CD14-positive monocyte (primary cell): ENCODE measurements at places on chromosomes 13 and 19.
A peak's percentile ranks its signal among the peaks of the same experiment; 100 is the strongest.

DNA sequence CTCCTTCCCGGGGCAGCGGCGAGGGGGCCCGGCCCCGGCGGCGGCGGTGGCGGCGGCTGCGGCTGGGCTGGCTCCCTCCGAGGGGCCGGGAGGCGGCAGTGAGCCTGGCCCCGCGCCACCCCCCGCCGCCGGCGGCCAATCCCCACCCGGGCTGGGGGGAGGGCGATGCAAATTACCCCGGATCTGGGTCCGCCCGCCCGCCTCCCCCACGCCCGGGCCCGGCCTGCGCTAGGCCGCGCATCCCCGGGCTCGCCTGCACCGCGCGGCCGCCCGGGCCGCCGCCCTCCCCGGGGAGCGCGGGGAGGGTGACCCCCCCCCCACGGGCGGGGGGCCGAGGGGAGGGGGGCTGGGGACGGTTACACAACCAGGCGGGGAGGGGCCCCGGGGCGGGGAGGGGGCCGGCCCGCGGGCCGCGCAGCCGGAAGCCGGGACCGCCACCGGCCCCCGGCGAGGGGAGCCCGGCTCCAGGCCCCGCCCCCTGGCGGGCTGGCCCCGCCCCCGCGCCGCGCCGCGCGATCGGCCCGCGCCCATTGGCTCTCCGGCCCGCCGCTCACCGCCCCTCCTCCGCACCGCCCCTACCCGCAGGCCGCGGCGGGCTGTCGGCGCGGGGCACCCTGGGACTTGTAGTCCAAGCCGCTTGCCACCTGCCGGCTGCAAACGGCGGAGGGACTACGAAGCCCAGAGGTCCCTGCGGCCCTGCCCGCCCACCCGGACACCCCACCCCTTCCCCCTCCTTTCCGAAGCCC, 1.1 kb downstream of the ZBTB7A start:
- peak; percentile 95 for DNase-seq

- DNase-seq, result no peak
Measured at GRCh38 chr13:21148557-21149258, 27.6 kb downstream of the SKA3 start.

- no peak for DNase-seq
Measured at GRCh38 chr13:27641711-27642502, 20.2 kb downstream of the POLR1D start.

GRCh38 chr19:46131485-46132143, 7.1 kb upstream of the IGFL3 start:
- no peak for DNase-seq

DNA sequence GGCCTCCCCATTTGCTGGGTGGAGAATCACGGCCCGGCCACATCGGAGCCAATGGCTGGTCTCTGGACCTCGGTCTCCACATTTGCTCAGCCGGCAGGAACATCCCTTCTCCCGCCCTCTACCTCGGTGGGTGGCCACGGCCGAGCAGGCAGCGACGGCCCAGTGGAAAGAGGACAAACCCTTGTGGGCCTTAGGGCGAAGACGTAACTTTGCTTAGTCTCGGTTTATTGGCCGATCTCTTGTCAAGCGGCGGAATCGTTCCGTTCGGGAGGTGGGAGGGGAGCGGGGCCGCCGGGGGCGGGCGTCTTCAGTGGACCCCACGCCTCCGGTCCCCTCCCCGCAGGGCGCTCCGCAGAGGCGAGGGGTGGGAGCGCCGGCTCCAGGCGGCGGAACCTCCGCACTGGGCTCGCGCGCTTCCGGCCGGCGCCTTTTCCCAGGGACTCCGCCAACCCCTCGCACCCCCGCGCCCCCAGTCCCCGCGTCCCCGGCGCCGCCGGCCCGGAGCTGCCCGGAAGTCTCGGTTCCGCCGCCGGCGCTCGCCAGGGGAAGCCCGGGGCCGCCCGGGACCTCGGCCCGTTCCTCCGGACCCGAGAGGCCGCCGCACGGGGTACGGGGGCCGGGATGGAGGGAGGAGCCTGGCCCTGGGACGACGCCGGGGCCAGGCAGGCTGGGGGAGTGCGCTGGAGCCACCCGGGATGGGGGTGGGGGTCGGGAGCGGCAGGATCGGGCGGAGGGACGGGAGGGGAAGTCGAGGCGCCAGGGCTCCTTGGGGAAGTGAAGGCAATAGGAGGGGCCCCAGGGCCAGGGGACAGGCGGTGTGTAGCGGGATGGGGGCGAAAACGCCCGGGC, at the start of gene ZNF580:
ZNF580 (plus strand) TSS at position 426 of the 849 bp plus-strand sequence. CDS start 1,507 bp downstream, outside the sequence.
- DNase-seq, result peak; percentile 42

GRCh38 chr13:50999641-51000040, 90.0 kb downstream of the RNASEH2B start:
- DNase-seq, result no peak

GRCh38 chr19:29372921-29373797, 152.6 kb upstream of the VSTM2B start:
- DNase-seq, result no peak

GRCh38 chr13:47396915-47397314, 500.1 kb upstream of the HTR2A start:
- DNase-seq, result no peak

- DNase-seq, result no peak
Measured at GRCh38 chr13:71873418-71874247, 6.6 kb upstream of the DACH1 start.

- no peak for DNase-seq
Measured at GRCh38 chr19:53374743-53375142, 9.2 kb downstream of the ZNF525 start.

DNA sequence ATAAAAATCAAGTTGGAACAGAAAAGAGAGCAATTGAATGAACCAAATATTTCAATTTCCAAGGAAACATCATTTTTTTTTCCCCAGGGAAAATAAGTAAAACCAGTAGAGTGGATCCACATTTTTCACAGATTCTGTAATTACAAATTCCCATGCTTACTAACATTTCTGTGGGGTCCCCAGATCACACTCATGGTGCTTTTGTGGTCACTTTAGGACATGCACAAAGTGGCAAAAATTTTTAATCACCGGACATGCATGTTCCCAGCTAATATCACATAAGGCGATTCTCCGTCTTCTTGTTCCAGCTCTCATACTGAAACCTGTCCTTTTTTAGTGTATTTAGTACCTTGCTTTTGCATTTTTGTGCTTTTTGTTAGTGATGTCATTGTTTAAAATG, 748.2 kb upstream of the SLITRK1 start:
- DNase-seq, result no peak

- DNase-seq, result no peak
Measured at GRCh38 chr13:85508683-85509329, 290.4 kb downstream of the SLITRK6 start.

- no peak for DNase-seq
Measured at GRCh38 chr13:64278493-64278892, 2862.8 kb upstream of the PCDH20 start.

DNA sequence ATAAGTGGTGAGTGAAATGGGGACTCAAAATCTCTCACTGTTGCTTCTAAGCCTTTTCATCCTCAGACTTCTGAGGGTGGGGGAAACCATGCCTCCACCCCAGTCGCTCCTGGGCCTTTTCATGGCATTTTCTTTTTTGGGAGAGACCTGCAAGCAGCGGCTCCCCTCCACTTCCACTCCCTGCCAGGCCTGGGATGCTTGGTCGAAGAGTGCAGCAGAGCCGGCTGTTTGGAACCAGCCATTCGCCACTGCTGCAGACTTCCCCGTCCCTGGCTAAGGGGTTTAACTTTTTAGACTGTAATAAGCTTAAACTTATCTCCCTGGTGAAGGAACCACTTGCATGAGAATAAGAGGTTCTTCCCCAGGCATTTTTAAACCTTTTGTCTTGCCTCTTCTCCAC, 617.2 kb downstream of the PCDH9 start:
- DNase-seq, result no peak

GRCh38 chr13:60603049-60603448, 206.0 kb downstream of the TDRD3 start:
- no peak for DNase-seq

GRCh38 chr19:398719-399118, 10.2 kb downstream of the C2CD4C start:
- DNase-seq, result no peak

DNA sequence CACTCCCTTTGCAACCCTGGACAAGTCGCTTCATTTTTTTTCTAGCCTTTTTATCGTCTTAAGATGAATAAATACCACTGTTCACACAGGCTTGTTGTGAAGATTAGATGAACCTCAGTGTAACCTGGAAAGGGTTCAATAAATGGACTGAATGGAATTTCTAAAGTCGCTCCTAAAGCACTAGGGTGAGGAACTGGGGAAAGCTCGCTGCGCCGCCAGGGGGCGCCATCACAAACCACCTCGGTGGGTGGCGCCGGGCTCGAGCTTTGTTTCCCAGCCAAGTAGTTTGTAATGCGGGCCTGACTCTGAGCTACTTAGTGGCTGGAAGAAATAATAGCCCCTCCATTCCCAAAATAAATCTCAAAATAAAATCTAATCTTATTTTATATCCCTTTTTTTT, 2.2 kb upstream of the CEACAM6 start:
- DNase-seq, result peak; percentile 47

- DNase-seq, result peak; percentile 75
Measured at GRCh38 chr19:8503510-8503909, 1.1 kb upstream of the PRAM1 start.

DNA sequence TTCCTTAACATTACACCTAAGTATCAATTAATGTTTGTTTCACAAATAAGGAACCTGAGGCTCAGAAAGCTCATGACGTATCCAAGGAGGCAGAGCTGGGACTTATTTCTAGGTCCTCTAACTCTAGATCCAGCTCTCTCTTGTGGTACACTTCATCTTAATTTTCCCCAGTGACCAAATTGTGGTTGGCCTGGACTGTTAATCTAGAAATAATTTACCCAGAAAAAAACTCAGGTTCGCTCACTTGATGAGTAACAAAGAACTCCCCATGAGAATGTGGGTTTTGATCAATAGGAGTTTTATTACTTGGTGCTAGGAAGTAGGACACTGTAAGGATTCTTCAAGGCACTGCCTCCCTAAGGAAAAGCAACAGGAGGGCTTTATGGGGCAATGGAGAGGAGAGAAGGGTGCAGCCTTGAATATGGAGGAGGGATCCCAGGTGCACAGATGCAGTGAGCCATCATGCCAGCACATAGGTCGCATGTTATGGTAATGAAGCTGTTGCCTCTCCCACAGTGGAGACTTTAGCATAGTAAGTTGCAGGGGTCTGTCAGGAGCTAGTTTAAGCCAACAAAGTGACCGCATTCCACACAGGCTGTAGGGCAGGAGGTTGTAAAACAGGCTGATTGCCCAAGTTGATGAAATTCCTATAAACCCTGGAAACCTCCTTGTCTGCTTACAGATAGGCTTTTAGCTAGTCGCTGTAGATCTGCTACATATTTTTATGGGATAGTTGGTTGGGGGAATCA, 14.7 kb downstream of the RAP2A start:
- DNase-seq, result no peak

GRCh38 chr13:23707674-23708073, 137.5 kb downstream of the TNFRSF19 start:
- DNase-seq, result no peak

DNA sequence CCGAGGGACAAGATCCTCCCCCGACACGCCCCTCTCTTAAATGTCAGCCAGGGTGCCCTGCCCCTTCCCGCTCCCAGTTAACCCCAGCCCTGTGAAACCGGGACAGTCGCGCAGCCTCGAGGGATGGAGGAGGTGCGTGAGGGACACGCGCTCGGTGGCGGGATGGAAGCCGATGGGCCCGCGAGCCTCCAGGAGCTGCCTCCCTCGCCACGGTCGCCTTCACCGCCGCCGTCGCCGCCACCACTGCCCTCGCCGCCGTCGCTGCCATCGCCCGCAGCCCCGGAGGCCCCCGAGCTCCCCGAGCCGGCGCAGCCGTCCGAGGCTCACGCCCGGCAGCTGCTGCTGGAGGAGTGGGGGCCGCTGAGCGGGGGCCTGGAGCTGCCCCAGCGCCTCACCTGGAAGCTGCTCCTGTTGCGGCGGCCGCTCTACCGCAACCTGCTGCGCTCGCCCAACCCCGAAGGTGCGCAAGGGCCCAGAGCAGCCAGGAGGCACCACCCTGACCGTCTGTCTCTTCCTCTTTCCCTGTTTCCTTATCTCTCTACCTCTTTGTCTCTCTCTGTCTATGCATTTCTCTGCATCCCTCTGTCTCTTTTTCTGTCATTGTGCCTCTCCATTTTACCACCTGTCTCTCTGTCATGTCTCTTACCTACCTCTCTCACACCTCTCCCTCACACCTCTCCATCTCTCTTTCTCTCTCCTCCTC, at the start of gene NCCRP1:
NCCRP1 (plus strand) TSS at position 105 of the 703 bp plus-strand sequence; CDS start at position 124, 19 bp downstream.
- DNase-seq, result no peak

- no peak for DNase-seq
Measured at GRCh38 chr19:8097198-8097597, 44.6 kb downstream of the CCL25 start.
